ENCODE measurements at places on chromosomes 2 and 18.
A peak's percentile ranks its signal among the peaks of the same experiment; 100 is the strongest.

DNA sequence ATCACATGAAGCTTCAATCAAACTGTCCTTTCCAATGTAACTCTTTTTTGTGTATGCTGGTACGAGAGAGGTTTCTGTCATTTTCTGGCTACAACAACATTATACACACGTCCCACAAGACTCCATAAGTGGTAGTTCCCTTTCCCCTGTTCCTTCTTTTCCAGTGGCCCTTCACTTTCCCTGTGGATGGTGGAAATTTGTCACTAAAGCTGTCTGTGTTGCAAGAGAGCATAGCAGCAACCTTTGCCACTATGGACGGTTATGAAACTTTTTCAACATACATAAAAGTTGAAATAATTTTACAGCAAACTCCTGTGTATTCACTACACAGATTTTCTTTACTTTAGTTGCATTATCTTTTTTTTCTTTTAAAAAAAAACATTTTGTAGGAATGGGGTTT lies 18.7 kb downstream of the DBI start:
- no peak for DNase-seq

GRCh38 chr2:233101141-233101540 lies 41.0 kb downstream of the INPP5D start:
- no peak for DNase-seq

GRCh38 chr2:1041012-1041805 lies 90.6 kb downstream of the SNTG2 start:
- no peak for DNase-seq

DNA sequence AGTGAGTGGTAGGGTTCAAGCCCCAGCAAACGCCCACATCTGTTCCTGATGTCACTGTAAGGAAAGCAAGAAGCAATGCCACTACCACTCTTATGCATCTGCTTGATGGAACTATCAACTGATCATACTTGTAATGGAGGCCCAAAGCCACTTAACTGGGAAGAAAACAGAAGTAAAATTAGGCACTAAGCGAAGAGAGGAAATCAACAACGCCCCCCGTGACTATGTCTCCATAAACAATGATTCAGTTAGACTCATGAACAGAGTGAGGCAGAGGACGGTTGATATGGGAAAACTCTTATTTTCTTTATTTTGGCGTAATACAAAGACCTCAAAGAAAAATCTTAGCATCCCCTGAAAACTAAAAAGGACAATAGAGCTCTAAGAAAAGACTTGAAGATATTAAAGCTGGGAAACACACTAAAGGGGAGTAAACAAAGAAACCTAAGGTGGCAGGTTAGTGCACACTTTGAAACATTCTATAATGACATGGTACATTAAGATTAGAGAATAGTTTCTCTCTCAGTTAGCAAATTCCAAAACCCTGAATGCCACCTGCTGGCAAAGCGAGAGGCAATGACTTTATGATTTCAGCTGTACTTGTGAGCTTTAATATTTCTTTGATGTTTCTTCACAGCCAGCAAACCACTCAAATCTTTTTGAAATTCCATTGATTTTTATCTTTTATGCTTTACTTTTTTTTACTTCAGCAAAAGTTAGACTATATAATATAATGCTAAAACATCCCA lies 86.5 kb downstream of the LRP2 start:
- DNase-seq, result no peak

DNA sequence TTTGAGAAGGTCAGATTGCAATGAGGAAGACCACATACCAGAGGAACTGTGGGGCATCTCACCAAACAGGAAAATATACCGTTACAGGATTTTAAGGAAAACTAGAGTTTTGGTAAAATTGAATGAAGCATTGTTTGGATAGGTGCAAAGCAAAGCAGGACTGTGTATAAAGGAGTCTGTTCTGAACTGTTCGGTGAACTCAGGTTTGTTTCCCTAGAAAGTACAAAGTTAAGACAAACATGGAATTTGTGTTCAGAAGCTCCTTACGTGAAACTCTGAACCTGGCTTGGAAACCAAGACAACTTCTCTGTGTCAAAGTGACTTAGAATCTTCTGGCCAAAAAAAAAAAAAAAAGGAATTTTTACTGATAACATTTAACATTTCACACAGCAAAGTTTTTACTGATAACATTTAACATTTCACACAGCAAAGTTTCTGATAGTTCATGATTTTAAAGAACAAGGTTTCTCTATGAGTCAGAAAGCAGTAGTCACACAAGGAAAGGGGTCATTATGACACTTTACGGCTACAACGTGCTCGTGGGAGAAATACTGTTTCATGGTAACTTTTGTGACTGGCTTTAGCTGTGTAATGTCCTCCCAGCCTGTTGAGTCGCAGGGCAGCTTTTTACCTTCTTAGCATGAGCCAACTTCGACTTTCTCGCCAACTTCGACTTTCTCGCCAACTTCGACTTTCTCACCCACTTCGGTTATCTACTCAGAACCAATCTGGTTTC lies 21.2 kb upstream of the TET3 start:
- DNase-seq, result no peak

- no peak for DNase-seq
Observed at GRCh38 chr18:49934457-49934856, 121.1 kb upstream of the ACAA2 start.

- DNase-seq, result no peak
Observed at GRCh38 chr2:80105015-80105640, 199.4 kb downstream of the LRRTM1 start.

- DNase-seq, result no peak
Observed at GRCh38 chr2:33014268-33014667, 67.5 kb downstream of the LTBP1 start.

GRCh38 chr2:197293252-197294007 lies 17.1 kb downstream of the ANKRD44 start:
- no peak for DNase-seq

DNA sequence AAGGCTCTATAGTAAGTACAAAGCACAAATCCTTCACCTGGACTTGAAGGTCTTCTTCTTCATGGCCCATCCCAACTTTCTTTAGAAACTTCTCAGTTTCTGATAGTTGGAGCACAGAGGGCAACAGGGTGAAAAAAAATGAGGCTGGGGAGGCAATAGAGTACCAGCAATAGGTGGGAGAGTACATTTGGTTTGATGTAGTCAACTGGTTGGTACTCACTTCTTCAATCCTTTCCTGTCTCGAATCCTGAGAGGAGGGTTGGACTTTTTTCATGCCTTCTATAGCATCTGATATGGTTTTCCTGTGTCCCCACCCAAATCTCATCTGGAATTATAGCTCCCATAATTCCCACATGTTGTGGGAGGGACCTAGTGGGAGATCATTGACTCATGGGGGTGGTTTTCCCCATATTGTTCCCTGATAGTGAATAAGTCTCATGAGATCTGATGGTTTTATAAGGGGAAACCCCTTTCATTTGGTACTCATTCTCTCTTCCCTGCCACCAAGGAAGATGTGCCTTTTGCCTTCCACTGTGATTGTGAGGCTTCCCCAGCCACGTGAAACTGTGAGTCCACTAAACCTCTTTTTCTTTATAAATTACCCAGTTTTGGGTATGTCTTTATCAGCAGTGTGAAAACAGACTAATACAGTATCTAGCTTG lies 75.9 kb upstream of the LCLAT1 start:
- no peak for DNase-seq

DNA sequence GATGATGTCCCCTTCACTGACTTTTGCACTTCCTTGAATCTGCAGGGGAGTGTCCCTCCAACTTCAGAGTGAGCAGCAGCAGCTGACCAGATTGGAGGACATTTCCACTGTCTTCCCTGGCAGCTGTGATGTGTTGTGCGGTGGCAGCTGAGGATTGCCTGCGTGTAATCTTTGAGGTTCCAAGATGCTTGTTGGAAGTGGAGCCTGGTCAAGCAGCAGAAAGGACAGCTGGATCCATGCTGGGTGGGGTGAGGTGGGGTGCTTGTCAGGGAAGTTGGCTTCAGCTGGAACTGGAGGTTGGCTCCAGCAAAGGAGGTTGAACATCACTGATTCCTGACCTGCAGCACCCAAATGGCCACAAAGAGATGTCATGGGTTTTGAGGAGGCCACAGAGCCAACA lies 64.8 kb downstream of the ST3GAL5 start:
- no peak for DNase-seq

DNA sequence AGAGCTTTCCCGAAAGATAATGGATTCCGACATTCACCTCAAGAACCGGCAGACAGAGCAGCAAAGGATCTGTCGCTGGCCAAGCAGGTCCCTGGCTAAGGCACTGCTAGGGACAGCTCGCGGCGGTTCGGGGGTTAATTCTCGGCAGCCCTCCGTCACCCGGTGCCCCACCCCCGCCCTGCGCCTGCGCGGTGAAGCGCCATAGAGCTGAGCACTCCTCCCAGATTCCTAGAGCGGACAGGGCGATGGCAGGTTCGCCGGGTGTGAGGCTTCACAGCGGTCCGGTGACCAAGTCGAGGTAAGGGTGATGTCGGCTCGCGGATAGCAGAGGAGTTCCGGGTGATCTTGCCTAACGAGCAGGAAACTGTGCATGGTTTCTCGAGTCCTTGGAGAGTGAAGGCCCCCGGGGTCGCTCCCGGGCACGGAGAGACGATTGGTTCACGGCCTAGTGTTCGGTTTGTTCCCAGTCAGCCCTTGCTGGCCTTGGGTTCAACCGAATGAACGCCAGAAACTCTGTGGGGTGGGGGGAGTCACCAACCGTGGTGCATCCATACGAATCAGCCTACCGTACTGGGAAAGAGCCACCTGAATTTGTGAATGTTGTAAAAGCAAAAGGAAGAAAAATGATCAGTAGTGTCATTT lies at the start of gene ZSCAN30:
TSS of gene ZSCAN30 (minus strand) at position 136 of the 642 bp plus-strand sequence. CDS start 25,877 bp downstream, outside the sequence.
- DNase-seq, result peak; percentile 82

GRCh38 chr2:45904267-45904945 lies 252.9 kb downstream of the PRKCE start:
- DNase-seq, result no peak

GRCh38 chr2:42424033-42424432 lies 63.0 kb upstream of the COX7A2L start:
- DNase-seq, result no peak

DNA sequence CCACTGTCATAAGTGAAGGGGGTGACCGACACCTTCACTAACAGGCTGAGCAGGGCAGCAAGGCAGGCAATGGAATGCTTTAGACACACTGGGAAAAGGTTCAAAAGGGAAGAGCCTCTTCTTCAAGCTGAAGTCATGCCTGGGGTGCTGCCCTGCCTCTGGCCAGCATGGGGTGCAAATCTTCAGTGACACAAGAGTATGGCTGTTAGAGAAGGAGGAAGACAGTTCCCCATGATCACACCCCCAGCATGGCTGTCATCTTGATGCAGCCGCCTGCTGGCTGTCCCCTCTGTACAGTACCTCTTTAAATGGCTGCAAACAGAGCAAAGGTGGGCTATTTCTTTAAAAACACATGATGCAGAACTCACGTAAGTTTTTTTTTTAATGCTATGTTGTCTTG lies 71.9 kb downstream of the INPP4A start:
- DNase-seq, result no peak

DNA sequence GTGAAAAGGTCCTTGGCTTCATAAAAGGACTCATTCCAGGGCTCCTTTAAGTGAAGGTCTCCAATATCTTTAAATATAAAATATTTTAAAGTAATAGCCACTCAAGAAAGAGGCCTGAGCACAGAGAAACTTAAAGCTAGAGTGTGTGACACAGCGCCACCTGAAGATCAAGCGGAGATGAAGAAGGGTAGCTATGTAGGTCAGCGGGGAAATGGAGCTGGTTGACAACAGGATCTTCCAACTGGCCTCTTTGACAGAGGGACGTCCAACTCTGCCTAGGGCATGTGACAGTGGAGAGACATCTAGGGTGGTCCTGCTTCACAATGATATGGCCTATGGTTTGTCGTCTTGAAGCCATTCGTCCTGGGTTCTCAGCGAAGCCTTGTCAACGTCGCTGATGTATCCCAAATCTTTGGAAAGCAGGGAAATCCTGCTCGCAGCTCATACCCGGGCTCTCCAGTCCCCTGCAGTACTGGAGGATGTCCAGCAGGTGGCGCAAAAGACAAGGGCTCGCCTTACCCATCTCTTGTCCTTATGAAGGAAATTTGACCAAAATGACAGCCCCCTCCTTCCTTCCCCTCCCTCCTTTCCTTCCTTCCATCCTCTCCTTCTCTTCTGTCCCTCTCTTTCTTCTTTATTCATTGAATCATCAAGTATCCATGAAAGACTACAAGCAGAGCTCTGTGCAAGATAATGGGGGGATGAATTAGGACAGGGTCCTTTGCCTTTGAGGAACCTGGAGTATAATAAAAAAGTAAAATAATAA lies 59.6 kb downstream of the LONRF2 start:
- DNase-seq, result peak; percentile 83

GRCh38 chr2:190876631-190877030 lies 4.0 kb upstream of the GLS start:
- no peak for DNase-seq

DNA sequence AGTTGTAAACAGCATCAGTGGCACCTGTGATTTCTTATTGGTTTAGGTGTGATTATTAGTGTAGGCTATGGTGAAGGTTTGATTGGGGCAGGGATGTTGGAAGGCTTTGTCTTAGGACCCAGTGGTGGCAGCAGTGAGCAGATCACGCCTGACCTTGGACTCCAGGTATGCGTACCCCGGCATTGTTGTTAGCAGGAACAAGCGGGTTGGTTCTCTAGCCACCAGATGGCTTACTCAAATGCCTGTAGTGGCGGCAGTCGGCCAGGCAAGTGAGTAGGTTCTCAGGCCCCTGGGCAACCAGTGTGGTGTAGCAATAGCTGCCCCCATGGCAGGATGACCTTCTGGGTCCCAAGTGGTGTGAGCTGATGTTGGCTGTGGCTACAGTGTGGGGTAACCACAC lies 558.3 kb downstream of the KCNJ3 start:
- DNase-seq, result no peak
